ENCODE measurements at places on chromosomes 16 and 17. TPM values are rescaled to one million over a fixed set of nuclear protein-coding genes. Genes with fewer than 3 reads are reported as not detected.

The TMEM132E gene
- polyA plus RNA-seq = 3.7 TPM

The KRTAP4-6 gene
- not detected for polyA plus RNA-seq

The CCDC200 gene
- 6.2 TPM for polyA plus RNA-seq

The ADAP2 gene
- polyA plus RNA-seq = 3.5 TPM

The P2RX5 gene
- 2.0 TPM for polyA plus RNA-seq
